ENCODE measurements at places on chromosomes 13 and 19.

DNA sequence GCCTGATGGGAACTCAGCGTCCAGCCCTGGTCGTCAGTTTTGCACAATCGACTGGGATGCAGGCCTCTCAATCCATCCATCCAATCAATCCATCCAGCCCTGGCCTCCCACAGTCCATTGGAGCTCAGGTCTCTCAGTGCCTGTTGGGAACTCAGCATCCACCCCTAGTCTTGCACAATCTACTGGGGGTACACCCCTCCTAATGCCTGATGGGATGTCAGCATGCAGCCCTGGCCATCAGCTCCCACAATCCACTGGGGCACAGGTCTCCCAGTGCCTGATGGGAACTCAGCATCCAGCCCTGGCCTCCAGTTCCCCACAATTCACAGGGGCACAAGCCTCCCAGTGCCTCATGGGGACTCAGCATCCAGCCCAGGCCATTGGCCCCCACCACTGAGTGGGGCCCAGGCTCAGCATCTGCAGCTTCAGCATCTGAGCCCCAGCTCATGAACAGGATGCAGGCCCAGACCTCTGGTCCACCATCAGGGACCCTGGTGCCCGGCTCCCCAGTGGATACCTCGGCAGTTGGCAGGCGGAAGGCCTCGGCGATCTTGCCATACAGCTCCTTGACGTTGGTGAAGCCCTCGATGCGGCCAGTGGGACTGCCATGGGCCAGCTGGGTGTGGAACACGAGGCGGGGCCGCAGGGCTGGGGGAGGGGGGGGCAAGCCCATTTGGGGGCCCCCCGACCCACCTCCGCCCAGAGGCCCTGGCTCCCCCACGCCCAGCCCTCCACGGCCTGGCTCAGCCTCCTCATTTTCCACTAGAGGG is 7.2 kb upstream of the PTGER1 start:
- no peak for DNase-seq

GRCh38 chr13:46668302-46668720 is 115.3 kb downstream of the LRCH1 start:
- no peak for DNase-seq

- DNase-seq: no peak
These were observed 13.2 kb downstream of the JAK3 start for GRCh38 chr19:17834350-17835181.

- peak; percentile 49 for DNase-seq
These were observed at the start of gene CADM4 for GRCh38 chr19:43639519-43640423. CADM4 (minus strand) TSS chr19:43639850; CDS start chr19:43639790, 60 bp downstream.

- DNase-seq: no peak
These were observed 276.0 kb downstream of the SLC7A1 start for GRCh38 chr13:29319451-29319850.

DNA sequence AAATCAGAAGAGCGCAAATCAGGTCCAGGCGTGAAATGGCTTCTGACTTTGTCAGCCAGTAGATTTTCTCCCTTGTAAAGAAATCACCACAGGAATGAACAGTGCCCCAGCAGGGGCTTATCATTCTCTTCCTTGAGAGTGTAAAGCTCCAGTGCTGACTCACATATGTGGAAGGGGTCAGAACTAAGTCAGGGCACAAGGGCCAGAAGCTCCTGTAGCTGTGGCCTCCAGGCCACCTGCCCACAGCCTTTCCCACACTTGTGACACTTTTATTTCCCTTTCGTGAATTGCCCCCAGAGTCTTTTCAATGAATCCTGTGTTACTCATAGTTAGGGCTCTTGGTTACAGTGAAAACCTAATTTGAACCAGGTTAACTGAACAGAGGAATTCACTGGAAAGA is 99.6 kb downstream of the SUCLA2 start:
- DNase-seq: no peak

DNA sequence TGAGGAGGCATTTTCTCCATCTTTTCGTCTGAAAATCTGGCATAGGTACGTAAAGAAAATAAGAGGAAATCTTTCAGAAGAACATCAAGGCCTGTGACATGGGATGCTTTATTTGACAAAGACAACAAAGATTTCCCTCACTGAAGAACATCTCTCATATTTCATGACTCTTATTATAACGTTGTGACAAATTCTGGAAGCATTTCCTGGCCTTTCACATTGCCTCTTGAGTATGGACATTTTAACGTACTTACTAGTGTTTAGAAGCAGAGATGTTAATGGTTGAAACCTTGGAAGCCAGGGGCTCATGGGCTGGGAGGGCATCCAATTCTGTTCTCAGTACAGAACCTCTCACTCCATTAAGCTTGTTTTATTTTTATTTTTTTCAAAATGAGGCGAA is 210.8 kb downstream of the DCT start:
- DNase-seq: no peak

DNA sequence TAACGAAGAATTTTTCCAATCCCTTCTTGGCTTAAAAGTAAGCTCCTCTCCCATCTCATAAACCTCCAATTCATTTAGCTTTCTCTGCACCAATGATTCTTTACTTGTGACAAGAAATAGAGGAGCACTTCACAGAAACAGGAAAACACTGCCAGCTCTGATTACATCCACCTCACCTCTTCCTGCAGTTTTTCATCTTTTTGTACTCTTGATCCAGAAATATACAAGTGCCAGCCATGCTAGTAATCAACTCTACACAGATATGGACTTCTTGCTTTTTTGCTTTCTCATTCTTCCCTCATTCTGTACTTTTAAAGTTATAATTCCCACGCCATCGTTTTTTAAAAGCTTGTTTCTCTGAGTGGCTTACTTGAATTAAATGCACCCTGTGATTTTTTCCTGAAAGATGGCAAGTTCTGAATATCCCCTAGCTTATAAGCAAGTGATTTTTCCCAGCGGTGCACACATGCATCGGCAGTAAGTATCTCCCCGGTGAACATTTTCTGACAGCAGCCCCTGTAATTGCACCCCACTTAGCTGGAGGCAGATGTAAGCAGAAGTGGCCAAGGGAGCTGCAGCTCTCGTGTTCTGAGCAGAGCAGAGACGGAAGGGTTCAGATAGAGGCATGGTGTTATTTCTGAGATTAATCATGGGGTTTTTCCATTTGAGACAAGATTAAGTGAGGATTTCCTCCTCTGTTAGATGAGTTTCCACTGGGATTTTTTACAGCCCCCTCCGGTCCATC is 340.7 kb downstream of the SLC7A1 start:
- DNase-seq: no peak

DNA sequence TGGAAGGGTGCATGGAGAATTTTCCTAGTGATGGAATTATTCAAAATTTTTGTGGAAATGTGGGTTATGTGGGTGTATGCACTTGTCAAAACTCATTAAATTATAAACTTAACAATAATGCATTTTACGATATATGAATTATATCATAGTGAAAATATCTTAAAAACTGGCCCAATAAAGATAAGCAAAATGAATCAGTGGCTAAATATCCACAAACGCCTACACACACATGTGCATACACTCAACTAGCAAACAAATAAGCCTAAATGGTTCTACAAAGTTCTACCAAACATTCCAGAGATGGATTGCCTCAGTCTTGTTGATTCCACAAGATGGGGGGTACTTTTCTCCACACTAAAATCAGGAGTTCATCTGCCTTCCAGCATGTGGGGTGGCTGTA is 349.5 kb downstream of the TSHZ3 start:
- no peak for DNase-seq

DNA sequence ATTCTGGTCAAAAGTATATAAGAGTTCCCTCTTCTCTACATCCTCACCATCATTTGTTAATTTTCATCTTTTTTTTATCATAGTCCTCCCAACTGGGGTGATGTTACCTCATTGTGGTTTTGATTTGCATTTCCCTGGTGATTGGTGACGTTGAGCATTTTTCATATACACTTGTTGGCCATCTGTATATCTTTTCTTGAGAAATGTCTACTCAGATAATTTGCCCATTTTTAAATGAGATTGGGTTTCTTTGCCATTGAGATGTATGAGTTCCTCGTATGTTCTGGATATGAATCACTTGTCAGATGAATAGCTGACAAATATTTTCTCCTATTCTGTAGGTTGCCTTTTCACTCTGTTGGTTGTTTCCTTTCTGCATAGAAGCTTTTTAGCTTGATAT is 2.4 kb downstream of the CD33 start:
- no peak for DNase-seq

DNA sequence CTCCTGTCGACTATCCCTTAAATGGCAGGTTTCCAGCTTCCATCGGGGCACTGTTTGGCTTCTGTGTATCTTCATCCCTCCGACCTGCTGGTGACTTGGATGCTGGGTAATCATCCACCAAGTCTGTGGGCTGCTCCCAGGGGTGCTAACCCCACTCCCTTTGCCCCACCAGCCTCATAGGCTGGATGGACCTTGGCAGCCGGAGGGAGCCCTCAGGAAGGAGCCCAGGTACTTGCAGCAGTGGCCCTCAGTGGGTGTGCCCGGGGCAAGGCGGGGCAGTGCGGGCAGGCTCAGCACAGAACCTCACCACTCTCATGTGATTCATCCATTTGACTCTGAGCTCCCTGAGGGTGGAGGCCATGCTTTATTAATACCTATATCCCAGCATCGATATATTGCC is 27.4 kb upstream of the TUBGCP3 start:
- no peak for DNase-seq

- no peak for DNase-seq
These were observed 93.4 kb upstream of the SLITRK1 start for GRCh38 chr13:83975655-83976165.

- no peak for DNase-seq
These were observed 29.3 kb downstream of the CILP2 start for GRCh38 chr19:19567391-19567790.

DNA sequence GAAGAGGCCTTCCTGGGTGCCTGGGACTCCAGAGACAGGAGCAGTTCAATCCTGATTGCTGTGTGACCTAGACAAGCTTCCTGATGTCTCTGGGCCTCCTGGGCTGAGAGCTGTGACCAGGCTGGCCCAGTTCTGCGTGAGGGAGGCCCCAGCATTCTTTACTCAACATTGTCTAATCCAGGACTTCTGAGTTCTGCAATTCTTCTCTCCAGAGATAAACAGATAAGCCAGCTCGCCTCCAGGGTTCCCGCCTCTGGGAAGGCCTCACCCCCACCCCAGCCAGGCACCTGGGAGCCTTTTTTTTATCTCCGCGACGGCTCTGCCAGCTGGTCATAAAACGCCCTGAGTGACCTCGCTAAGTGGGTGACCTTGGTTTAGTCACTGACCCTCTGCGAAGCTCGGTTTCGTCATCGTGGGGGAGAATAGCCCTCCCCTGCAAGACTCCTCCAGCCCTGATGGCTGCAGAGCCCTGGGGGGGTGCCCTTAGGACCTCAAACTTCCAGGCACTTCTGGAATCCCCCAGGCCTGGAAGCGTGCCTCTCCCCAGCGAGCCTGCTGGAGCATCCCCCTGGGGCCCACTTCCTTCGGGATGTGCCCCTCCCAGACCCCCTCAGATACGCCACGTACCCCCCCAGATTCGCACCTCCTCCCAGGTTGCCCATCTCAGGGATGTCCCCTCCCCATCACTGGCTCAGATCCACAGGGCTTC is 1.9 kb downstream of the SULT2B1 start:
- DNase-seq: no peak

- no peak for DNase-seq
These were observed 107.2 kb upstream of the CACNA1A start for GRCh38 chr19:13613447-13613846.

DNA sequence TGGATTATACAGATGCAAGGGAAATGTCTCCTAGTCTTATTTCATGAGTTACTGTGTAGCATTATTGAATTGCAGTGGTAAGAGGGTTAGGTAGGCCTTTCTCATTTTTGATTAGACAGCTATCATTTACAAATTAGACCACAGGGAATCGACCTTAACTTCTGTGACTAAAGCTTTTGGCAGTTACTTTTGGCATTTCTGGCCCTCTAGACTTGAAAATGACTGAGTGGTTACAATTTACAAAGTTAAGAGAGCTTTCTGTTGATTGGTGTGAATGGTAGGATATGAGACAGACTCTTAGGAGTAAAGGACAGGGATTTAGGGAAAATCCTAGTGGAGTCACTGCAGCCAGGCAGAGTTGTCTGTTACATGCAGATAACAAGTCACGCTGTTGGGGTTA is 86.1 kb downstream of the GGACT start:
- no peak for DNase-seq

DNA sequence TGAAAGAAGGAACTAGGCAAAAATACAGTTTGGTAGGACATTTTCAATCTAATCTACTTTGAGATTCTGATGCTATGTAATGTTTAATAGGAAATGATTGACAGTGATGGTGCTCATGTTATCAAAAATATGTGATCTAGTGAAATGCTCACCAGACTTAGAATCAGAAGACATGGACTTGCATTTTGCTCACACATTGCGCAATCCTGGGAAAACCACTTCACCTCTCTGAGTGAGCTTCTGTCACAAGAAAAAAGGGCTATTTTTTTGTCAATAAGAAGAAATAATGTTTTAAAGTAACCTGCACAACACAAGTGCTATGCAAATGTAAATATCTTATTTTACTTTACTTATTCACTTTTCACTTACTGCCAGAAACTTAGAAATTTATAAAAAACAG is 380.9 kb upstream of the HTR2A start:
- no peak for DNase-seq

GRCh38 chr19:56301886-56302620 is 12.6 kb downstream of the ZSCAN5A start:
- no peak for DNase-seq

- no peak for DNase-seq
These were observed 17.4 kb downstream of the CHST8 start for GRCh38 chr19:33639035-33639681.

DNA sequence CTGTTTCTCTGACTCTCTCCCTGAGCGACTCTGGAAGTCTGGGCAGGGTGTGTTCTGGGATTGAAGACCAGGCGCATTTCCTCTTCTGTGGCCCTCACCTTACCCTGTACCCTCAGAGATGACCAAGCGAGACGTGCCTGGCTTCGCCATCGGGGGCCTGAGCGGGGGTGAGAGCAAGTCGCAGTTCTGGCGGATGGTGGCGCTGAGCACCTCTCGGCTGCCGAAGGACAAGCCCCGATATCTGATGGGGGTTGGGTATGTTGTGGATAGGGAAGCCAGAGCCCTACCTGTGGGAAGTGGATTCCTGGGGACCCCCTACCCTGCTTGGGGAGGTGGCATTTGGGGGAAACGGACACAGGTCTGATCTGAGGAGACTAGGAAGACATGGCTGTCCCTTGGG is 5.8 kb upstream of the DNM2 start:
- DNase-seq: no peak
